ENCODE measurements at places on chromosomes 11 and 22.

GRCh38 chr22:48185071-48186055 lies 1422.9 kb downstream of the TBC1D22A start:
- no peak for DNase-seq

DNA sequence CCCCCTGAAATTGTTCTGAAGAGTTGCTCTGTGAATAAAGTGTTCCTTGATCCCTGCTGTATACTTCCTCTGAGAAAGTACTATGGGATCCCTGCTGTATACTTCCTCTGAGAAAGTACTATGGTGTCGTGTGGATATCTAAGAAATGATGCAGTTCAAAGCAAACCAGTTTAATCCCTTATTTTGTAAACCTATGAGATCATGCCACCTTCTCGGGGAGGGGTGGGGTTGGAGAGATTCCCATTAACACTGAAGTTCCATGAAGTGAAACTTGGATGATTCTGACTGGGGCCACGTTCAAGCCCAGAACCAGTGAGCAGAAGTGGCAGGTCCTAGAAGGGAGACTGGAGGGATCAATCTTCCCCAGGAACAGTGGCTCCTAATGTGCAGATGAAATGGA lies 13.0 kb upstream of the TP53AIP1 start:
- DNase-seq = no peak

DNA sequence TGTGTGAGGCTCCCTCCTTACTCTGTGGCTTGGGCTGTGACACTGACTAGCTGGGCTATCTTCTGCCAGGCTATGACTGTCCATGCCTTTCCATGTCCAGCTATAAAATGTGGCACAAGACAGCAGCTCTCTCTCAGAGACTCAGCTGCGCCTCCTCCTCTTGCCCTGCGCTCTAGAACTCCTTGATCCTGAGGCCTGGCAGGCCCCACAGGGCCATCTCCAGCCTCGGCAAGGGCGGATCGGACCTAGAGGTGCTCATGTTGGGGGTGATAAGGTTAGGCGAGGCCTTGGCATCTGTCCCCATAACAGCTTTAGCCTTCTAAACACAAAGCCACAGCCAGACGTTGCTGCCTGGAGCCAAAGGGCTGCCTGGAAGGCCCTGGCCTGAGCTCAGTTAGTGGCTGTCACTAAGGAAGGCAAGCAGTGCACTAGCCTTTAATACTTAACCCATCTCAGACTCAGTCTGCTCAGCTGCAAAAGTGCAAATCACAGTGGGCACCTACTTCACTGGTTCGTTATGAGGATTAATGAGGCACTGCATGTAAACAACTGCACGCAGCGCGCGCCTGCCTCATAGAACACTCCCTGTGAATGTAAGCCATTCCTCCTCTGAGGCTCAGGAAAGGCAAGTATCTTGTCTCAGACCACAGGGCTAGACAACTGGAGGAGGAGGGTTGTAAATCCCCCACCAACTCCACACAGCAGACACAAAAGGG lies 1.2 kb downstream of the GUCD1 start:
- peak; percentile 30 for DNase-seq

DNA sequence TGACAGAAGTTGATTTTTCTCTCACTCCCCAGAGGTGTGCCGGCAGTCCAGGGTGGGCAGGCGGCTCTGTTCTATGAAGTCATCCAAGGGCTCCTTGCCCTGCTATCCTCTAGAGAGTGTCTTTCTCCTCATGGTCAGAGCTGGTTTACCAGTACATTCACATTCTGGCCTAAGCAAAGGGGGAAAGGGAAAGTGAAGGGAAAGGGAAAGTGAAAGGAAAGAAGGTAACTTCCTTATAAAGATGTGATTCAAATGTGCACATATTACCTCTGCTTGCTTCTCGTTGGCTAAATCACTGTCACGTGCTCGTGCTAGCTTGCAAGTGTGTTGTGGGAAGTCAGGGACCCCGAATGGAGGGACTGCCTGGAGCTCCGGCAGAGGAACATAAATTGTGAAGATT lies 2.9 kb upstream of the HTATIP2 start:
- DNase-seq = no peak

DNA sequence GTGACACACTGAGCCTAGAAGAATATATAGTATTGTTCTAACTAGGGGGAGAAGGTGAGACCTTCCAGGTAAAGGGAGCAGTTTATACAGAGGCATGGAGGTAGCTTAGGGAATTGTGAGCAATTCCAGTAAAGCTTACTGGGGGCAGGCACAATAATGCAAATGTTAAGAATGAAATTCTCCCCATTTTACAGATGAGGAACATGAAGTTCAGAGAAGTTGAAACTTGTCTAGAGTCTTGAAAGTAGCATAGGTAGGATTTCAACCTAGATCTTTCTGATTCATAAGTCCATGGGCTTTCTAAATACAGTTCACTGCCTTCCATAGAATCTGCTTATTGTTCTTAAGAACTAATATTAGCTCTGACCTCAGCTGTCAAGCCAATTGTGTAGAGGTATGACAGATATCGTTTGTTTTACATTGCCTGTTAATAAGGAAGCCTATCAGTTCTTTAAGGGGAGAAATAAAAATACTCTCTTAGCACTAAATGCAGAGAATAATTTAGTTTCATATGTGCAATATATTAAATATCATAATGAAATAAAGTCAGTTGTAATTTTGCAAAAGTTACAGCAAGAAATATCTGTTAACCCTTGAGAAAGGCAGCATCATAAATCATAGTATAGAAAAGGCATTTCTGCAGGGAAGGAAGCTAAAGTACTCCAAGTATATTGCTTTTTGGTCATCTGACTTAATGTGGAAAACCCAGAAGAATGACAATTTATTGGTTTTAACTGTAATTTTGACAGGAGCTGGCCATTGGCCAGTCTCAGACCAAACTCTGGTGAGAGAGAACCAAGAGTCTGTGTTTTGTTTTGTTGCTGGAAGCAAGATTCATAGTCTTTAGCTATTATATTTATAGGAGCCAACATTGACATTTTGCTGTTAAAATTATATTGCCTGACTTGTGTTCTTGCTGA lies 181.8 kb downstream of the UVRAG start:
- no peak for DNase-seq

GRCh38 chr11:64330888-64331287 lies 9.1 kb upstream of the CCDC88B start:
- no peak for DNase-seq

- no peak for DNase-seq
These were observed 28.2 kb upstream of the SLC22A12 start for GRCh38 chr11:64562723-64563351.

DNA sequence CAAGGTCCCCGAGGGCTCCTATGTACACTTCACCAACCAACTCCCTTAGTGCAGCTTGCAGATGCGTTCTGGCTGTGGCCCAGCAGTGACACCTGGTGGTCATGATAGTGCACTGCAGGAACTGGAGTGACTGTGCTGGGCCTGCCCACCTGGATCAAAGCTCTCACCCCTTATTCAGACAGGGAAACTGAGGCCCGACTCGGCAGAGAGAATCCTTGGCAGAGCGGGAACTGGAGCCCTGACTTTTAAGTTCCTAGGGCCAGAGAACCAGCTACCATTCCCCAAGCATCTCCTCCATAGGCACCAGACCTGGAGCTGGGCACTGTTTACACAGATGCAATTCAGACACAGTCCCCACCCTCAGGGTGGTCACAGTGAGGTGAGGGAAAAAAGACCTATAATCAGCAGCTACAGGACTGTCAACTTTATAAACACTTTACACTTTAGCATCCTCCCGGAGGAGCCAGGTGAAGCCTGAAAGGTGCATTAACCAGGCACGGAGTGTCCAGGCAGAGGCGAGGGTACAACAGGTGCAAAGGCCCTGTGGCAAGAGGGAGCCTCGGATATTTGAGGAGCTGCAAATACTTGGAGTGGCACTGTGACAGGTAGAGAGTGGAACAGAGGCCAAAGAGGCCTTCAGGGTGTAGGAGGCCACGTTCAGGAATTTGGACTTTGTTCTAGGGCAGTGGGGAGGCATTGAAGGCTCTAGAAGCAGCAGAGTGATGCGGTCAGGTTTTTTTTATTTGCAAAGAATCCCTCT lies 22.0 kb downstream of the RHBDD3 start:
- peak; percentile 81 for DNase-seq

DNA sequence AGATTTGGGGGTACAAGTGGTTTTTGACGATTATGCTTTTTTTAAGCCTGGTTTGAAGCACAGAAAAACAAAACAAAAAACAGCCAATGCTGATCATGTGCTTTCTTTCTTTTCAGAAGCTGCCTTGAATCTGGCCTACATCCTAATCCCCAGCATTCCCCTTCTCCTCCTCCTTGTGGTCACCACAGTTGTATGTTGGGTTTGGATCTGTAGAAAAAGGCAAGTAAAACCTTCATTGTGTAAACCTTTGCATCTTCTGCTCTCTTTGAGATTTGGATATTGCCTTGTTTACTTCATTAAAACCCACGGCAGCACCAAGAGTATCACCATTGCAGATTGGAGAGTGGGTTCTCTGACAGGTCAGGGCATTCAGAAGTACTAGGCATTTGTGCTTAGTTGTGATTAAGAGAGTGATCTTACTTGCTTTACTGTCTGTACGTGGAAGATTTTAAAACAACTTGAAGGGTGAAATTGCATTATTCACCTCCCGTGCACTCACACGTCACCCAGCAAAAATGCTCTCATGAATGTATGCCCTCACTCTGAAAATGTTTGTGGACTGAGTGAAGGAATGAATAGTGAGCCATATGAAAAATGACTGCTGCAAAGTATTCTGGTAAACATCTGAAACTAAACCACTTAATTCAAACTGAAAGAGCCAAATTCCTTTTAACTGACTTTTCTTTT lies 17.0 kb downstream of the LAYN start:
- DNase-seq = peak; percentile 68

GRCh38 chr22:43018615-43019014 lies 3.7 kb upstream of the PACSIN2 start:
- DNase-seq = no peak

DNA sequence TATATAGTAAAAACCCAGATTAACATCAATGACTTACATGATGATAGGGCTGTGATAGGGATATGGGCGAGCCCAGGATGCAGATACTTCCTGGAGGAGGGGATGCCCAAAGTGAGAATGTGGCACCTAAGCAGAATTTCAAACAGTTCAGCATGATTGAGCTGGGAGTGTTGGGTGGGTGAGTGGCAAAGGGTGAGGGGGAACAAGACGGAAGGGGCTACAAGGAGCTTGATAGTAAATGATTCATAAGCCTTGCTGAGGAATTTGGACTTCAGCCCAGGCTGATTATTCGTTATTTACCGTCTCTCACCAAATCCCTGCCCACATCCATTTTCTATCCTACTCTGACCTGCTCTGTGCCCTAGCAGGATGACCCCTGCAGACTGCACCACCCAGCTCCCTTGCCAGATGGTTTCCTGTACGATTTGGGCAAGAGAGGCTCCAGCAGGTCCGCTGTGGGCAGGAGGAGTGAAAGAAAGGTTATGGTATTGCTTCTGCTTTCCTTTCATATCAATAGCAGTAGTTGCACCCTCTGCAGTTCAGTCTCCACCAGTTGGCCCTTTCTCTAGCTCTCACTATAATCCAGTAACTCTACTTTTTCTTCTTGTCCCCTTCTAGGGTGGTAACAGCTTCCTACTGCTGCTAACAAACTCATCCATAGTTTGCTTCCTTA lies 30.3 kb upstream of the SIK2 start:
- DNase-seq = no peak

- no peak for DNase-seq
These were observed 54.2 kb downstream of the IRAG1 start for GRCh38 chr11:10639350-10639749.

DNA sequence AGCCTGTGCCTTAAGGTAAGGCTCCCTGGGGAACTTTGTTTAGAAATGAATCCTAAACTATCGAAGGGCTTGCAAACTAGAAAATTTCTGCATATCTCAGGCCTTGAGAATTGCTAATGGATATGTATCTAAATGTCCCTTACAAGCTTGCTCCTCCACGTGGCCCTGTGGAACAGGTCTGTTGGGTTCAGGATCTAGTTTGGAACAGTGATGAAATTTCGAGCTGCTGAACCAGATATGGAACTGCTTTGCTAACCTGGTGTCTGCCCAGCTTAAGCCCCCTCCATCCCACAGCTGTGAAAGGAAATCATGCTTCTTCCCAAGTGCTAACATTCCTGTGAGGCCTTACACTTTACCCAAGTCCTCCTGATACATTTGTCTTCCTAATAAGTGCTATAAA lies 11.6 kb downstream of the SREBF2 start:
- DNase-seq = no peak

- no peak for DNase-seq
These were observed 56.3 kb upstream of the TNRC6B start for GRCh38 chr22:40121461-40121860.

GRCh38 chr22:30040499-30041260 lies 39.6 kb upstream of the HORMAD2 start:
- no peak for DNase-seq

GRCh38 chr11:46649180-46649738 lies 31.9 kb downstream of the ATG13 start:
- peak; percentile 81 for DNase-seq

GRCh38 chr11:66818231-66818955 lies 24.8 kb upstream of the RCE1 start:
- no peak for DNase-seq

- DNase-seq = peak; percentile 45
These were observed 15.9 kb downstream of the NUP98 start for GRCh38 chr11:3781423-3781822.

DNA sequence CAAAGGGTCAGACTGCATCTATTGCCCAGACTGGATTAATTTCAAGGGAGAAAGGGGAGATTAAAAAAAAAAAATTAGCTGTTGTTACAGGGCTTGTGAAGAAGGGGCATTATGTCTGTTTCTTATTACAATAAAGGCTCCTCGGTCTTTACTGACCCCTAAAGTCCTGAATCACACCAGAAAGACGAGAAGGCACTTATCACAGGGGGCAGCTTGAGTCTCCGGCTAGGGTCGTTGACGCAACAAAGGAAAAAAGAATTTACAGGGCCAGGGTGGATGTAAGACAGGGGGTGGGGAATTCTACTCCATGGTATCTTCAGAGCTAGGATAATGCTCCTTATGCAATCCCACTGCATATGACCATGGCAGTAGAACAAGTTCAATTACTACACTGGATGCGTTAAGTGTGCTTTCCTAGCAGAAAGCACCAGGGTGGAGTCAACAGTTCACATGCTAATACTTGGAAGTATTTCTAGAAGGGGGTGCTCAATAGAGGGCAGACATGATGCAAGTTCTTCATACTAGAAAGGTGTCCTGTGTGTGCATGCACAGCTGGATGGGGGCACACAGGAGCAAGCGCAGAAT lies 16.5 kb downstream of the DDX17 start:
- DNase-seq = no peak

GRCh38 chr11:46472662-46472994 lies 81.1 kb upstream of the CHRM4 start:
- no peak for DNase-seq

DNA sequence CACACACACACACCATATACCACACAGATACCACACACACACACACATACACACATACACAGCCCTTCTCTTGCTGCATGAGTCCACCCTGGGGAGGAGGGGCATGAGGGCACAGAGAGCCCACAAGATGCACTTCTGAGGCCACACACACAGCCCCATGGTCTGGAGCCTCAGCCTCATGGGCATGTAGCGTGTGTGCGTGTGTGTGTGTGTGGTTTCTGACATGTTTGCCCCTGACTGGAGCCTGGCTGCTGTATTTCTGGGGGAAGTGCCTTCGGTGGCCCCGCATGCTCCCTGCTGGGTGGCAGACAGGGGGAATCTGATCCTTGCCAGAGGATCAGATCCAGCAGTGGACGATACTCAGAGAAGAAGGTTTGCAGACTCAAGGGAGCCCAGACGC lies 97.0 kb upstream of the PRR5 start:
- no peak for DNase-seq

Data from hepatic stellate cell (primary cell).